ENCODE measurements at places on chromosomes 13 and 19.

DNA sequence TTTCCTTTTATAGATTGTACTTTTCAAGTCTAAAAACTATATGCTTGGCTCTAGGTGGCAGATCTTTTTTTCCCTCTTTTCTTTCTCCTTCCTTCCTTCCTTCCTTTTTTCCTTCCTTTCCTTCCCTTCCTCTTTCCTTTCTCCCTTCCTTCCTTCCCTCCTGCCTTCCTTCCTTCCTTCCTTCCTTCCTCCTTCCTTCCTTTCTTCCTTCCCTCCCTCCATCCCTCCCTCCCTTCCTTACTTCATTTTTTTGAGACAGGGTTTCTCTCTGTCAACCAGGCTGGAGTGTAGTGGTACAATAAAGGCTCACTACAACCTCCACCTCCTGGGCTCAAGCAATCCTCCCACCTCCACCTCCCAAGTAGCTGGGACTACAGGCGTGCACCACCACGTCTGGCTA lies 48.1 kb downstream of the F2RL3 start:
- no peak for DNase-seq

DNA sequence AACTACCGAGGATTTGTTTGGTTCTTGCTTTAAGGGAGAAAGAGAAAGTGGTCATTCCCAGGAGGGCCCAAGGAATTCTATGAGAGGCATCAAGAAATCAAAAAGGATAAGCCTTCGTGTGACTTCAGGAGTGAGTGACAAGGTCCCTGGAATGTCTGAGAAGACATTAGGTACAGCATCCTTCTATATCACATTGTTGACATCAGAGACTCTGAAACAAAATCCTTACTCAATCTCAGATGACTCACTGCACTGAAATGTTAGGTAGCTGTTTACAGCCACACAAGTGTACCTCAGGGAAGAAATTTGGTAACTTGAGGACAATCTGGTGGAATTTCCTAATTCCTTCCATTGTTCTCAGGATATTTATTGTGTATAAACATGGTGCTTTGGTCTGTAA lies 7.9 kb upstream of the LGALS14 start:
- DNase-seq, result no peak

DNA sequence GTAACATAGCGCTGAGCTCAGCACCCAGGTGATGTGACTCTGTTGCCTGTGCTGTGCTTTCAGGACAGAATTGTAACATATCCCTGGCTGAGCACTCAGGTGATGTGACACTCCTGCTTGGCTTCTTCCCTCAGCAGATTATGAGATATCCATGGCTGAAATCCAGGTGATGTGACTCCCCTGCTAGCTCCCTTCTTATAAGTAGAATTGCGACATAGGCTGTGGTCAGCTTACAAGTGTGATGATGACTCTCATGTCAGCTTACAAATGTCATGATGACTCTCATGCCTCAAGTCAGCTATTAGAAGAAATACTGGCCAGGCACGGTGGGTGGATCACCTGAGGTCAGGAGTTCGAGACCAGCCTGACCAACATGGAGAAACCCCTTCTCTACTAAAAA lies 14.3 kb upstream of the ZNF429 start:
- DNase-seq, result no peak

GRCh38 chr19:31591258-31591657 lies 242.0 kb upstream of the TSHZ3 start:
- DNase-seq, result no peak

DNA sequence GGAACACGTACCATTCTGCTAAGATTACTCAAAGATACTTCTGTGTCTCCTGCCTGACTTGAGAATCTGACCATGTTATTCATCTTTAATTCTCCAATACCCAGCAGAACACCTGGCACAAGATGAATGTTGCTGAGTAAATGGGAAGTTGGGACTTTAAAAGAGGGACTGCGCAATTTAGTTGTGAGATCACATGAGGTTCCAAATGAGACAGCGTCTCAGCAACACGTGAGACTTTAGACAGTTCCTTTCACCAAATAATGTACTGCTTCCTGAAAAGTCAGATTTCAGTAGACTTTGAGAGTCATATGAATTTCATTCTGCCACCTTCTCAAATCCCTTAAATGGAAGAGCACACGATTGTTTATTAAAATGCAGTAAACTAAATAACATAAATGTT lies 36.7 kb downstream of the DOCK9 start:
- no peak for DNase-seq

DNA sequence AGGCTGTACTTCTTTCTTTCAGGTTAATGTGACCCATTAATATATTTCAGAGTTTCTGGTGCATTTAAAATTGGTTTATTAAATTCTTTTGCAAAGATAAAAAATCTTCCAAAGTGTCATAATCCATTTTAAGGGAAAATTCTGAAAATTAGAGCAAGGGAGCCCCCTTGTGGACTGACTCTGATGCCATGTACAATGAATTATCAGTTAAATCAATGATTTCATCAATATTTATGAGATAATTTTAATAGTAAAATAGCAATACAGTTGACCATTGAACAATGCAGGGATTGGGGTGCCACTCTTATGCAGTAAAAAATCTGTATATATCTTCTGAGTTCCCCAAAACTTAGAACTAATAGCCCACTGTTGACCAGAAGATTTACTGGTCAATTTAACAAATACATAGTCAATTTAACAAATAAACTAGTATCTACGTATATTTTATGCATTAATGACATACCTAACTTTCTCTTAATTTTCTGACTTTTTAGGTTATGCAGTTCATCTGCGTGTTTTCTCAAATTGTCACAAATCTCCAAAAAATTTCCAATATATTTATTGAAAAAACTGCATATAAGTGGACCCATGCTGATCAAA lies 479.1 kb upstream of the MIR17HG start:
- no peak for DNase-seq

DNA sequence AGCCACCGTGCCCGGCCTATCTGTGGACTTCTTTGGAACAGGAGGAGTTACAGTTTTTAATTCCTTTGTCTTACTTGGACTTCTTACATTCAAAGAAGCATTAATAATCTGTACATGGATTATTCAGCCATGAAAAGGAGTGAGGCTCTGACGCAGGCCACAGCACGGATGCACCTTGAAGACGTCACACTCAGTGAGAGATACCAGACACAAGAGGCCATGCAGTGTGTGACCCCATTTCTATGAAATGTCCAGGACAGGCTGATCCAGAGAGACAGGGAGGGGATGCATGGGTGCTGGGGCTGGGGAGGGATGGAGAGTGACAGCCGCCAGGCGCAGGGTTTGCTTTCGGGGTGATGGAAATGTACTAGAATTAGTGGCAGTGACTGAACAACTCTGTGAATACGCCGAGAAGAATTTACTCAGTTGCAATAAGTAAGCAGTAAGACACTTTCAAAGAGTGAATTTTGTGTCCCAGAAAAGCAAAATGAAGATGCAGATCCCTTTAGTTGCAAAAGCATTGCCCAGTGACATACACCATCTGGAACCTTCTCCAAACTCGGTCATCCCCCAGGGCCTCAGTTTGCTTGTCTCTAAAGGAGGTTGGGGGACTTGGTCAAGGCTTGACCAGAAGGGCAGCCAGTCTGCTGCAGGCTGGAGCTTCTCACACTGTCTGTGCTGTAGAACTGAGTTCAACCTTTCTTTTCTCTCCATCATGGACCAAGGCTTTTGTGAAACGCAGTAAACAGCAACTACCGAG lies 25.3 kb downstream of the PIP5K1C start:
- no peak for DNase-seq

- no peak for DNase-seq
These were observed 29.0 kb downstream of the GPX4 start for GRCh38 chr19:1132552-1133383.

DNA sequence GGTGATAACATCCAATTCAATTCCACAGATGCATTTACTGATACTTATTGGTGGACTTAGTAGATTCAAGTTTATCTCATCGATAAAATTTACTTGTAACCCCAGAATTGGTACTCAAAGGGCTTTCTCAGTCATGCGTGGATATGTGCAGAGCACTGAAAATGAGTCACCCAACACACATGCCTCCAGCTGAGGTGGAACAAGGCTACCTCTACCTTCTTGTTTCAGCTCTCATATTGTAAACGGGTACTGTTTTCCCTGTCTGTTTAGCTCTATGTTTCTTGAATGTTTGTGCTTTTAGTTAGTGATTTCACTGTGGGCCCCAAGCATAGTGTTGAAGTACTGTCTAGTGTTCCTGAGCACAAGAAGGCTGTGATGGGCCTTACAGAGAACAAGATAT lies 1.5 kb downstream of the LRRC63 start:
- DNase-seq, result no peak

DNA sequence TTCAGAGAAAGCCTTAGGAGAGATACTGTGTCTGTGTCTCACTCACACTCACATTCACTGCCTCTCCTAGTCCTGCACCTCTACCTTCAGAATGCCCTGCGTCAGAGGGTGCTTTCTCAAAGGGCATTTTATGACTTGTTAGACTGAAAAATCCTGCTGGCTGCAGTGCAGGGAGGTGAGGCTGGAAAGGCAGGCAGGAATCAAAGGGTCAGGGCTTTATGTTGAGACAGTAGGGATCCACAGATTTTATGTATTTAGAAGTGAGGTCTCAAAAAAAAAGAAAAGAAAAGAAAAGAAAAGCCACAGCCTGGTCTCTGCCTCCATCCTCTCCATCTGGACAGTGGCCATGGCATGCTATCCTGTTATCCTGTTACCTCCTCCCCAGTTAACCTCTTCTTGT lies 936.0 kb upstream of the SLC10A2 start:
- DNase-seq, result no peak

DNA sequence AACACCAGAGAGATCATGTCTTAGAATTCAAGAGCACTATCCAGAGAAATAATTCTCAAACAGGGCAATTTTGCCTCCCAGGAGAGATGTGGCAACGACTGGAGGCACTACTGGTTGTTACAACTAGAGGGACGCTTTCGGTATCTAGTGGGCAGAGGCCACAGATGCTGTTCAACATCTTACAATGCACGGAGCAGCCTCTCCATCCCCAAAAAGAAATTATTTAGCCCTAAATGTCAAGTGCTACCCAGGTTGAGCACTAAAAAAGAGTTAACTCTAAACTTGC lies 78.6 kb downstream of the ABCC4 start:
- no peak for DNase-seq

DNA sequence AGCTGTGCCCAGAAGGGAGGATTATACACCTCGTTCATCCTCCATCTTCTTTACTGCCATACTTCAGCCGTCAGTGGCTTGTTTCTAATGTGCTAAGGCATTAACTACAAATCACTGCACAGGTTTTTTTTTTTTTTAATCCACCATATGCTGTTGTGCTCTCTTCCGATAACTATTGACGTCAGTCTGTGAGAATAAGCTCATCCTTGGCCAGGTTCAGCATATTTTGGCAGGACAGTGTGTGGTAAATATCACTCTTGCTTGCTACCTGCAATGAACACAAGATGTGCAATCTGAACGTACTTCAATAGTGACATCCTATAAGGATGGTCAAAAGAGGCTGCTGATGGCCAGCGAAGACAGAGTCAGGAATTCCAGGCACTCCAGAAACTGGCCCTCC lies 2030.7 kb upstream of the PCDH20 start:
- no peak for DNase-seq

GRCh38 chr13:97567510-97568243 lies 133.7 kb downstream of the RAP2A start:
- DNase-seq, result peak; percentile 25

GRCh38 chr13:100674572-100674871 lies at the start of gene TMTC4:
TMTC4 (minus strand) TSS chr13:100674795; CDS start chr13:100670362, 4,433 bp downstream.
- DNase-seq, result no peak

GRCh38 chr13:102830646-102831045 lies 15.2 kb upstream of the ERCC5 start:
- DNase-seq, result no peak

DNA sequence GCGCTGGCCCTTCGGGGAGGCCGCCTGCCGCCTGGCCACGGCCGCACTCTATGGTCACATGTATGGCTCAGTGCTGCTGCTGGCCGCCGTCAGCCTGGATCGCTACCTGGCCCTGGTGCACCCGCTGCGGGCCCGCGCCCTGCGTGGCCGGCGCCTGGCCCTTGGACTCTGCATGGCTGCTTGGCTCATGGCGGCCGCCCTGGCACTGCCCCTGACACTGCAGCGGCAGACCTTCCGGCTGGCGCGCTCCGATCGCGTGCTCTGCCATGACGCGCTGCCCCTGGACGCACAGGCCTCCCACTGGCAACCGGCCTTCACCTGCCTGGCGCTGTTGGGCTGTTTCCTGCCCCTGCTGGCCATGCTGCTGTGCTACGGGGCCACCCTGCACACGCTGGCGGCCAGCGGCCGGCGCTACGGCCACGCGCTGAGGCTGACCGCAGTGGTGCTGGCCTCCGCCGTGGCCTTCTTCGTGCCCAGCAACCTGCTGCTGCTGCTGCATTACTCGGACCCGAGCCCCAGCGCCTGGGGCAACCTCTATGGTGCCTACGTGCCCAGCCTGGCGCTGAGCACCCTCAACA lies 1.2 kb downstream of the F2RL3 start:
- DNase-seq, result no peak

DNA sequence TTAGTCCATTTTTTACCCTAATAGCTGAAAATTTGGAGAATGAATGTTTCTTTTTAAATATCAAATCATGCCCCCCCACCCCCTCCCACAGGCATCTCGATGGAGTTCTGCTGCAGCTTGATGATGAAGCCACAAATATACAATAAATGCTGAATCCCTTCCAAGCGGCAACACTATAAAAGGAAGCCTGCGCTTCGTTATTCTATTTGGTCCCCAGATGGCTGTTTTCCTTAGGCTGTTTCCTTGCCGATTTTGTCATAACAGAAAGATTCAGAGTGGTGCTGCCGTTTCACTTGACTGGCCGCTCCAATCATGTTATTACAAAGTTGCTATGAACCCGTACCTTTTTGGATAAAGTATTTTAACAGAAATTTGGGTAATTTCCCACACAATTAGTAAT lies 79.5 kb downstream of the MYO16 start:
- no peak for DNase-seq

GRCh38 chr13:39484506-39485313 lies 118.3 kb downstream of the LHFPL6 start:
- no peak for DNase-seq

DNA sequence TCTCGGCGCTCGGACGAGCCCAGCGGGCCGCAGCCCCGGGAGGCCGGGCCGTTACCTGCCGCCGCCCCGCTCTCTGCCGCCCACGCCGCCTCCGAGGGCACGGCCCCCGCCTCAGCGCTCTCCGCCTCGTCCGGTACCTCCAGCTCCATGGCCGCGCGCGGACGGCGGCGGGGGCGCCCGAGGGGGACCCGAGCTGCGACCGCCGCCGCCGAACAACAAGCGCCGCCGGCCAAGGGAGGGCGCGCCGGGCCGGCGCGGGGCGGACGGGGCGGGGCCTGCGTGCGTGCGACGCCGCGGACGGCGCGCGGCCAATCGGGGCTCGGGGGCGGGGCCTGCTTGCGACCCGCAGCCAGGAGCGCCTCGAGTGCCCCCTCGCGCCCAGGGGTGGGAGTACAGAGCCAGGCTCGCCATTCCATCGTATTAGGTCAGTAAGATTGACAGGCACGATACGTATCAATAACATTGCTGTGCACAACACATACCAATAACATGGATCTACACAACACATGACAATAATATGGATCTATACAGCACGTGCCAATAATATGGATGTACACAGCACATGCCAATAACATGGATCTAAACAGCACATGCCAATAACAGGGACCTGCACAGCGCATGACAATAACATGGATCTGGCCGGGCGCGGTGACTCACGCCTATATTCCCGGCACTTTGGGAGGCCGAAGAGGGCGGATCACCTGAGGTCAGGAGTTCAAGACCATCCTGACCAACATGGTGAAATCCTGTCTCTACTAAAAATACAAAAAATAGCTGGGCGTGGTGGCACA lies at the start of gene PIP5K1C:
Gene PIP5K1C, minus strand, starts transcription at position 227 of the 791 bp plus-strand sequence. Its CDS starts 78 bp downstream, at position 149.
- DNase-seq, result peak; percentile 92

GRCh38 chr13:20389696-20390525 lies 135.7 kb downstream of the CRYL1 start:
- no peak for DNase-seq

All from Ammon's horn (tissue), 1 donor.